OCI-LY7 (cell line): ENCODE measurements at places on chromosomes 3 and 15.

DNA sequence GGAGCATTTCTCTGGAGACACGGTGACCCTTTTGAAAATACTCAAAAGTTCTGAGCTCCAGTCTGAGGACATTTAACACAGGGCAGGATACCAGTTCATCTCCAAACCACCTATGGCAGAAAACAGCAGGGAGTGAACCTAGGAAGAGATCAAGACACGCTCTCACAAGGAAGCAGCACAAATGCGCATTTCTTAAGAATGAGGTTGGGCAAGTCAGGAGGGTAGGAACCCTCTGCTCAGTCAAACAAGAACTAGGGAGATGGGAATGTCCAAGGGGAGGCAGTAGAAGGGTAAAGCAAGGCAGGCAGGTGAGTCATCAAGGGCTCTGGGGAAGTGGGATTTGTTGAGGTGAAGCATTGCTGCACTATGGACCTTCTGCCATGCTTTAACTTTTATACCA lies 60.3 kb upstream of the PSMD6 start:
- DNase-seq, result no peak

GRCh38 chr3:53805463-53806159 lies 40.6 kb downstream of the CHDH start:
- DNase-seq, result no peak

GRCh38 chr3:171615686-171616085 lies 155.5 kb upstream of the TNIK start:
- no peak for DNase-seq

- DNase-seq, result no peak
Observed at GRCh38 chr3:185699927-185700326, 113.8 kb downstream of the SENP2 start.
